SHP77 (cell line): ENCODE measurements at places on chromosomes 4 and X.

DNA sequence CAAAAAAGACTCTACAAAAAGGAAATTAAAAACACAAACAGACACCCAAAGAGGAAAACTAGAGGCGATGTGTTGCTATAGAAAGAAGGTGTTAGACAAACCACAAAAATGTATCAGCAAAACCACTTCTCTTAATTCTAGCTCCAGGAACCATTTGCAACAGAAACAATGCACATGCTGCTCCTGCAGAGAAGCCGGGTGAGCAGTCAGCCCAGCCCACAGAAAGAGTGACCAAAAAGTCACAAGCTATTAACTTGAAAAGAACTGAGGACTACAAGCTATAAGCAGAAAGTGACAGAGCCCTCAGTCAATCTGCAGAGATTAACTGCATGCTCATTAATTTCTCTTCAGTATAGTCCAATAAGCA lies 96.2 kb upstream of the KLHL13 start:
- no peak for DNase-seq

DNA sequence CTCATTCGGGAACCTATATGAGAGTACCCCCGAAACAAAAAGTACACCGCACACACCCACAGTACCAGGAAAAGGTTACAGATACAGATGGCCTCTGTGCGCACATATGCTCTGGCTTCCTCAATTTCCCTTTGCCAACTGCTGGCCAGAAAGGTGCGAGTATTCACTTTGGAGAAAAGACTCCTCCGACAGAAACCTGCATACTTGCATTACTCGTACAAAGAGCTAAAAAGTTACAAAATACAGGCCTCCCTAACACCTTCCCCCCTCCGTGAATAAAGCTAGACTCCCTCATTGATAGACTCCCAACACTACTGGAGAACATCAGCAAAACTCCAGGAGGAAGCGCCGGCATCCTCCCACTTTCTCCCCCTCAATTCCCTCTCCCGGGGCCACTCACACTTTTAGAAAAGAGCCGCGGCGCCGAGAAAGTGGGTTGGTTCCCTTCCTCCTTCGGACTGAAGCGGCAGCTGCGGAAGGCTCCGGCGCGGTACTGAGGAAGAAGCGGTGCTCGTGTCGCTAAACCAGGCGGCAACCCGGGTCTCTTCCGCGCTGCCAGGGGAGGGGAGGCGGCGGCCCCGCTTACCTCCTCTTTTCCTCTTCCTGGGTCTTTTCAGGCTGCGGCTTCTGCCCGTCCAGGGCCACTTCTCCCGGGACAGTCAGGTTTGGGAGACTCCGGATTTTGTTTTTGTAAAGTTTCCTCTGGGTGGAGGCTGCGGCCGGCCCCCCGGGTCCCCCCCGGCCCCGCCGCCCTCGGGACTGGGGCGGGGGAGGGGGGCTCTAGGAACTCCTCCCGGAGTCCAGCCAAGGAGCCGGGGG lies 1.1 kb downstream of the FBXW7 start:
- no peak for DNase-seq

DNA sequence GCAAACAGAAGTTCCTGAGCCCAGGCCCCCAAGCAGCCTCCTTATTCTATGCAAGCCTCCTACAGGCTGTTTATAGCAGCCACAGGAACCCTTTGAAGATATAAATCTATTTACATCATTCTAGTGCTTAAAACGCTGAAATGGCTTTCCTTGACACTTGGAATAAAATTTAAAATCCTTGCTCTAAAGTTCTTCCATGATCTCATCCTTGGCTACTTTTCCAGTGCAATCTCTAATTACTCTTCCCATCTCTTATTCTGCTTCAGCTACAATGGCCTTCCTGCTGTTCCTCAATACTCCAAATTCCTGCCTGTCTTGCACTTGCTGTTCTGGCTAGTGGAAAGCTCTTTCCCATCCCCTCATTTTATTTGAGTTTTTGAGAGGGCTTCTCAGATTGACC lies 634.2 kb upstream of the NR3C2 start:
- no peak for DNase-seq

- no peak for DNase-seq
Observed at GRCh38 chrX:121851033-121851432, 803.6 kb downstream of the GLUD2 start.

DNA sequence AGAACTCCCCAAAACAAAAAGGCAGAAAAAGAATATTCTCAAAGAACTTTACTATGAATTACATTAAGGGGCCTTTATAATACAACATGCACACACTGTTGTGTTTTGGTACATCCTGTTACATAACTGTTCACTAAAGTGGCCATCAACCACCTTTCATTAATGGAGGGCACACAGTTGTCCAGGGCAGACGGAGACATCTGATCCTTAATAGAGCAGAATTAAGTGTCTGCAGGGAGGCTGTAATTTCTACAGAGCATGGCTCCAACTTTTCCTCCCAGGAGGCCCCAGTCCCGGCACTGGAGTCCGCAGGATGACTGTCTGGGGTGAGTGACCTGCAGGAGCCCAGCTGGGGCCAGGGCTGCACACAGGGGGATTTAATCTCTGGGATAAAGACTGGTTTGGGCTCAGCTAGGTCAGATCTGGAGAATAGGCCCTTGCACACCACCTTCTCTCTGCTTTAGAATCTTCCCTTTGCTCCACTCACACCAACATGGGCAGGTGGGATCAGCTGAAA lies 233.4 kb downstream of the MAML3 start:
- DNase-seq: no peak

GRCh38 chr4:13535118-13535517 lies 9.2 kb downstream of the NKX3-2 start:
- no peak for DNase-seq

DNA sequence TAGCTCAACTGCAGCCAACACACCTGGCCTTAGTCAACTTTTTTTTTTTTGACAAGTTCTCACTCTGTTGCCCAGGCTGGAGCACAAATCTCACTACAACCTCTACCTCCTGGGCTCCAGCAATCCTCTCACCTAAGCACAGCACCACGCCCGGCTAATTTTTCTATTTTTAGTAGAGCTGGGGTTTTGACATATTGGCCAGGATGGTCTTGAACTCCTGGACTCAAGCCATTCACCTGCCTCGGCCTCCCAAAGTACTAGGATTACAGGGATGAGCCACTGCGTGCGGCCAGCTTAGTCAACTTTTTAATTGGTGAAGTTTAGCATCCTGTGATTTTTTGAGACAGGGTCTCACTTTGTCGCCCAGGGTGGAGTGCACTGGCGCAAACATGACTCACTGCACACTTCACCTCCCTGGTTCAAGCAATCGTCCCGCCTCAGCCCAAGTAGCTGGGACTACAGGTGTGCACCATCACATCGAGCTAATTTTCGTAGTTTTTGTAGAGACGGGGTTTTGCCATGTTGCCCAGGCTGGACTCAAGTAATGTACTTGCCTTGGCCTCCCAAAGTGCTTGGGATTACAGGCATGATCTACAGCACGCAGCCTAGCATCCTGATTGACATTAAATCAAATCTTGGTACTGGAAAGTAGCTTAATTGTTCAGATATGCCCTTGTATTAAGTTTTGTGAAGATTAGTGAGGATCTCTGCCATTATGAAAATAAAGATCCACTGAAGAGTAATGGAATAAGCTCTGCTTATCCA lies 8.3 kb downstream of the HNRNPDL start:
- no peak for DNase-seq

DNA sequence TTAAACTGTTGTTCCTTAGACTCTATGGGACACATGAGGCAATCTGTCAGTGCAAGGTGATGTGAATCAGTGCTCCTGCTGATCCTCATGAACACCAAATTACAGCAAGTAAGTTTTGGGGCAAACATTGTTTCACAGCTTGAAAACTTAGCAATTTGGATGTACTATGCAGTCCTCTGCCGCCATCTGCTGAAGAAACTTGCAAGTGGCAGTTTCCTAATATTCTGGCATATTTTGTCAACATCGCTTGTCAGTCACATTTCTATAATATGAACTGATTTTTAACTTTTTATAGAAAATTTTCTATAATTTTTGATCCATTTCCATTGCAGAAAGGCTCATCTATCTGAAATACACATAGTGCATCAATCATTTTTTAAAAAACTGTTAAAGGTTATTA lies 56.3 kb downstream of the ZAR1 start:
- DNase-seq: no peak

GRCh38 chr4:8130346-8131066 lies 28.1 kb downstream of the ABLIM2 start:
- no peak for DNase-seq

DNA sequence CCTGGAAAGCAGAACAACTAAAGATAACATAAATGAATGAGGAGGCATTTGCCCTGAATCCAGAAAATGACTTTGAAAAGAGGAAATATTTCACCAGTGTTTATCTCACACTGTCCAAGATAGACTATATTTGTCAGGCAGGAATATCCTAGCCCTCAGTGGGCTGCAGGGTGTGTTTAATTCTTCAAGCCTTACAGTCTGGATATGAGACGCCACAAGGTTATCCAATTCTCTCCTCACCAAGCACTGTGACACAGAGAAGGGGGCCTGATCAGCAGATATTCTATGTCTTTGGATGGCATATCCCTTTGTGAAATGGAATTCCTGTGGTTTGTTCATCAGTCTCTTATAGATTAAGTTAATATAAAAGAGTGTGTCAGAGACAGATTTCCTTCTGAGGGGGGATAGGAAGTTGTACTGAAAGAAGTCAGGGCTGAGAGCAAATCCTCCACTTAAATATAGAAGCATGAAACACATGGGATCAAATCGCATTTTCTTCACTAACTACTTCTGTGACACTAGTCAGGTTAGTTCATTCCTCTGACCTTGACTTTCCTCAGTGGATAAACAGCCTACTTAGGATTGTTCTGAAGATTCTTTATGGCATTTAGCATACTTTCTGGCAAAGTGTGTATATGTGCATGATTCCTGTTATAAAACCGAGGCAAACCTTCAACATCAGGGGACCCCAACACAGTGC lies 6.8 kb upstream of the G3BP2 start:
- no peak for DNase-seq

- DNase-seq: no peak
Observed at GRCh38 chrX:154040307-154040756, 20.6 kb upstream of the IRAK1 start.

GRCh38 chr4:185886832-185887524 lies 75.0 kb upstream of the SORBS2 start:
- no peak for DNase-seq

GRCh38 chr4:62709618-62710252 lies 1509.6 kb downstream of the ADGRL3 start:
- DNase-seq: peak; percentile 56

DNA sequence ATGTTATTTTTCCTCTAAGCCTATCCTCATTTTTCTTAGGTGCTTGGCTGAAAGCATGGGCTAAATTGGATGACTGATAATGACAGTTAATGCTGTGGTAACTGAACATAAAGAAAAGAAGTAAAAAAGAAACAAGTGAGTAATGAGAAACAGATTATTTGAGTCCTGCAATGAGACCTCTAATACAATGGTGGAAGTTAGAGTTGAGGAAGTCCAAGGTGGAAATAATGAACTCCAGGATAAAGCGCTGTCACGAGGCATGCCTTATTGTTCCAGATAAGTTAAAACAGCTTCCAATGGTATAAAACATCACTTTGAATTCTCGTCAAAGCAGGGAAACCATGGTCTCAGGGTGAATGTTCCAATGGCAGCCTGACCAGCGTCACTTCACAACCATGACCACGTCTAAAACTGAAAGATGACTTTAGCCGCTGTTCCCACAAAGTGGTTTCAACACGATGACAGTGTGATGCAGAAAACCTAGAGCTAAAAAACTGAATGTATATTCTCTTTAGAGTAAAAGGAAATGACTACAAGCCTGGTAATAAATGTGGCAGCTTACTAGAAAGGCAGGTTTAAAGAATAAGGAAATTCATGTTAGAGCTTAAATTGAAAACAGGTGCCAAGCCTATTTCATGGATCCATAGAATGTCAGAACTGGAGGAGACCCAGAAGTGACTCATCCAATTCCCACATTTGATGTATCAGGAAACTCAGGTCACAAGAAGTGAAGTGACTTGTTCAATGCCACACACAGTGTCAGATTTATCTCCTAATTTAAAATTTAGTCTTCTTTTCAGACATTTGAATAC lies 202.6 kb upstream of the GYPA start:
- DNase-seq: no peak

DNA sequence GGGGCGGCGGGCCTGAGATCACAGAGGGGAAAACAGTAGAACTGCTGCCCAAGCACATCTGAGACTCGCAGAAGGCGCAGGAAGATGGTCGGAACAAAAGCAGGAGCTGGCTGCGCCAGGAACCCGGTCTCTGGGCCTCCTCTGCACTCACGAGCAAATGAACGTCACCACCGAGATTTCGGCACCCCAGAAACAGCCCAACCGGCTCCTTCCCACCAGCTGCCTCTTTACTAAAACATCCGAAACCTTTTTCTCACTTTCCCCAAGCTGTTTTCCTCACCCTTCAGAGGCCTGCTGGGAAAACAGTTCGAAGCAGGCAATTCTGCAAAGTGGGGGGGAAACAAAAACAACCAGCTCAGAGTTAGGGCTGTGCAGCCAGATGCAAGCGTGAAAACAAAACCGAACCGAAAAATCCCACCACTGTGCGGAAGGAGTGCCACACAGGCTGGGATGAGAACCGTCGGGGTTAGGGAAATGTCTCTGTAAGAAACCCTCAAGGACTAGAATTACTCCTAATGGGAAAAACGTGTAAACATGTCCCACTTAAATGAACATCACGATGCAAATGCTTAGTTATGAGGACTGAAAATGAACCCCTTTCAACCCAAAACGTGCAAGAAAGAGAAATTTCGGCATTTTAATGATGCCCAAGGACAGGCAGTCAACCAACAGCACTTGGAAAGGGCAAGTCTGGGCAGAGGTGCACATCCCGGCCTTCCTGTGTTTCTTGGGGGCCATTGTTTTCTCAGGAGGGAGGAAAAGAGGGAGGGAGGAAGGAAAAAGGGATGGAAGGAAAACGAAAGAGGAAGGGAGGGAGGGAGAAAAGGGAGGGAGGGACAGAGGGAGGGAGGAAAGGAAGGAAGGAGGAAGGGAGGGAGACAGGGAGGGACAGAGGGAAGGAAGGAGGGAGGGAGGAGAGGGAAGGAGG lies 15.8 kb downstream of the DHRSX start:
- no peak for DNase-seq

DNA sequence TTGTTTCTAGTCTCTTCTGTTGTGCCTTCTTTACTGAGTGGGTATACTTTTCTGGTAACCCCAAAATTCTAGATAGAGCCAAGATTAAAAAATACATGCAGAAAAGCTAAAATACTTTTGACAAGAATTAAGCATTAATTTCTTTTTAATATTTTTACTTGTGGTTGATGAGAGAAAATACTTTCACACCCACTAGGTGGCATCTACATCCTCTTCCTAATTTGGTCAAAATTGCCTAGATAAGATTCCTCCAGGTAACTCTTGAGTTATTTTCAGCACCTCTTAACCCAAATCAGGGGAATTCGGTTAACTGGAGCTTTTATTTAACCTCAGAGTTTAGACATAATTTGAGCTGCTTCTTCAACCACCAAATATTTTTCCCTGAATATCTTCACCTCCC lies 28.4 kb upstream of the COX7B2 start:
- no peak for DNase-seq

GRCh38 chrX:30568136-30568535 lies 9.4 kb downstream of the TASL start:
- DNase-seq: no peak

- DNase-seq: peak; percentile 22
Observed at GRCh38 chr4:83012200-83012686, 1.6 kb upstream of the LIN54 start.
